ENCODE measurements at places on chromosomes 6 and 20.
A peak's percentile ranks its signal among the peaks of the same experiment; 100 is the strongest.

GRCh38 chr6:123118811-123119210 lies 122.8 kb downstream of the CLVS2 start:
- peak; percentile 79 for DNase-seq

DNA sequence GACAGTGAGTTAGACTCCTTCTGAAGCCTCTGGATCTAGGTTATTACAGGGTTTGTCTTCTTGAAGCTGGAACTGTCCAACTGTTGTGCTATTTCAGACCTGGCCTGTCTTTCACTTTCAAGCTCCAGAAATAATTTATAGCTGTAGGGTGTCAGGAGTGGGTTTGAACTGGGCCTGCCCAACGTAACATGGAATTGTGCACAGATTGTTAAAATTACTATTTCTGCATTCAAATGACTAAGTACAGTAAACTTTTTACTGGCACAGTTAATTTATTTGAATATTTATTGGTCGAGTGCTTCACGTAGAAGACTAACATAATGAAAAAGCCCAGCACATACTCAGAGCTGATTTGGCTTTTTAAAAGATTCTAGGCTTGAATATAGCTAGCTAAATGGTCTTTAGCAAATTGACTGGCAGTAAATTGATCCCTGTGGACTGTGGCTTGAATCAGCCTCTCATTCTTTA lies 74.3 kb downstream of the ARID1B start:
- DNase-seq, result no peak

GRCh38 chr6:151617539-151617938 lies 123.7 kb downstream of the CCDC170 start:
- DNase-seq, result peak; percentile 4

DNA sequence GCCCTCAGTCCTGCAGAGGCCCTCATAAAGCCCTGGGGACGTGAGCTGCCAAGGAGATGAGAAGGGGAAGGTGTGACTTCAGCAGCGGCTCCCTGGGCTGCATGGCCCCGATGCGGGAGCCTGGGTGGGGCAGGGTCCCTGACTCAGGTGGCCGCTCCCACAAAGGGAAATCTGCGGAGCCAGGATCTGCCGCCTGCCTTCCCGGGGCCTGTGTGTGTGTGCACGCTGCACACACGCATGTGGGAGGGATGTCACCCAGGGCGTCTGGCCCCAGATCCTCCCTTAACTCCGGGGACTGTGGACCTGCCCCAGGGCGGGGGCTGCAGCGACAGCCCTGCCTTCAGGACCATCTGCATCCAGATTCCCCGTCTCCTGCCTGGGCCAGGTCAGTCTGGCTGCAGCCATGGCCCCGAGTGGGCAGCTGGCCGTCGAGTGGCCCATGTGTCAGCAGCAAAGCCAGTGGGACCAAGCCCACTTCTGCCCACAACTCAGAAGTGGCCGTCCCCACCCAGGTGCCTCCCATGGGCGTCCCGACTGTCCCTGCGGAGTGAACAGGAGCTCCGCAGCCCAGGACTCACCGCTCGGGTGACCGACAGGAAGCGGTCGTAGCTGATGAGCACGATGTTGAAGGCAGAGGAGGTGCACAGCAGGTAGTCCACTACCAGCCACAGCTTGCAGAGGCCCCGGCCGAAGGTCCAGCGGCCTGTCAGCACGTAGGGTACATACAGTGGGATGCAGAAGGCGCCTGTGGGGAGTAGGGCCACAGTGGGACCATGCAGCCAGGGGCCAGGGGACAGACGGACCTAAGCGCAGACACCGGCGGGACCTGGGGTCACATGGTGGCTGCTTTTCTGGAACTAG lies 1.9 kb downstream of the HRH3 start:
- DNase-seq, result no peak

DNA sequence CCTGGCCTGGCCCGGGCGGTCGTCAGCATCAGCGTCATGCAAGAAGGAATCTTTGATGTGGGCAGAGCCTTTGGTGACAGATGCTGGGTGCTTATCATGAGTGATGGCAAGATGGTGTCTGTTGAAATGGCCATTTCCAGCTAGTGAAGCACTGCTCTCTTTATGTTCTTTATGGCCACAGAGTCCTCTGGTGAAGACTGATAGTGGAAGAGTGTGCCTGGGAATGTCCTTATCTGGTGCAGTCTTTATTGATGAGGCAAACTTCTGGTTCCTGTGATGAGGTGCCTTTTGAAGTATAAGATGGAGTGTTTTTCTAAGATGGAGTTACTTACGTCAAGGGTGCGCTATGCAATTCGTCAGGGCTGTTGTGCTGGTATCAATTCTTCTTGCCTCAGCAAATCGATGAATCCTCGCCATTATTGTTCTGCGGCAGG lies 22.6 kb upstream of the CCR6 start:
- DNase-seq, result no peak

- DNase-seq, result no peak
Measured at GRCh38 chr6:32064706-32065105, 26.5 kb downstream of the CYP21A2 start.

DNA sequence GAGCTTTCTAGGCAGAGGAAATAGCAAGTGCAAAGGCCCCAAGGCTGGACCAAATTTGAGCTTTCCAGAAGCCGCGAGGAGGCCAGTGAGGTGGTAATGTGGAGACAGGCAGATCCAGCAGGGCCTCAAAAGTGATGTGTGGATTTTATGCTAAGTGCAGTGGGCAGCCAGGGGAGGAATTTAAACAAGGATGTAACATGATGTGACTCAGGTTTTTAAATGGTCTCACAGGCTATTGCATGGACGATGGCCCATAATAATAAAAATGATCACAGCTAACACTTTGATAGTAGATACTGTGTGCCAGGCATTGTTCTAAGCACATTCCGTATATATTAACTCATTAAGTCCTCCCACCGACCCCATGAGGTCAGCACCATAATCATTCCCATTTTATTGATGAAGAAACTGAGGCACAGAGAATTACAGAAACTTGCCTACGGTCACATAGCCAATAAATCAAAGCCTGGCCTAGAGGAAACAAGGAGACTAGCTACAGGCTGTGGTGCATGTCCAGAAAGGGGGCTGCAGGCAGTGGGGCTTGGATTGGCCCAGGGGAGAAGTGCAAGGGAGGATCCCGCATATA lies 18.0 kb upstream of the PREX1 start:
- peak; percentile 54 for DNase-seq

DNA sequence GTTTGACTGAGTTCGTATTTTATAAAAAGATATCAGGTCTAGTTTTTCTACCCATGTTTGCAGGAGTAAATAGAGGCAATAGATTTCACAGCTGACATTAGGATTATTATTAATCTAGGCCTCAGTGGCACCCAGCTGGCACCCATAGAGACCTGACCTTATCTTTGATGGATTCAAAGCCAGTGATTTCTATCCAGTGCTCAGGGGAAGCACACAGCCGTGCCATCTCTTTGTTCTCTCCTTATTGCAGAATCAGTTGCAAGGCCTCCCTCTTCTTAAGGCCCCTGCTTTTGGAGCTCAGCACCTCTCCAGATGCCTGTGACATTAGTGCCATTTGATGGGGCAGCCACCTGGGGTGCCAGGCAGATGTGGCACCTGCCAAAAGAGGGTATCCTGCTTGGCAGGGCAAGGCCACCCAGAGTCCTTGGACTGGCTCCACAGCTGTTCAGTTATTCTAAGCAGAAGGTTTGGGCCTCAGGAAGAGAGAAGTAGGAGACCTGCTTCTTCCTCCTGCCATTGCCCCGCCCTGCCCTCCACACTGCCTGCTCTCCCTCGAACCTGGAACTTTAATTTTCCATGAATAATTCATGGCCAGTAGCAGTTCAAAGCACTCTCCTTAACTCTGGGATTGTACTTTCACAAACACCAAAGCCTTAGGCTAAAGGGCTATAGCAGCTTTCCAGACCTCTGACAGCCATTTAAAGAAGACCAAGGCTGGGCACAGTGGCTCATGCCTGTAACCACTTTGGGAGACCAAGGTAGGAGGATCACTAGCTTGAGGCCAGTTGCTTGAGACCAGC lies 206.3 kb downstream of the ZDHHC14 start:
- DNase-seq, result no peak

DNA sequence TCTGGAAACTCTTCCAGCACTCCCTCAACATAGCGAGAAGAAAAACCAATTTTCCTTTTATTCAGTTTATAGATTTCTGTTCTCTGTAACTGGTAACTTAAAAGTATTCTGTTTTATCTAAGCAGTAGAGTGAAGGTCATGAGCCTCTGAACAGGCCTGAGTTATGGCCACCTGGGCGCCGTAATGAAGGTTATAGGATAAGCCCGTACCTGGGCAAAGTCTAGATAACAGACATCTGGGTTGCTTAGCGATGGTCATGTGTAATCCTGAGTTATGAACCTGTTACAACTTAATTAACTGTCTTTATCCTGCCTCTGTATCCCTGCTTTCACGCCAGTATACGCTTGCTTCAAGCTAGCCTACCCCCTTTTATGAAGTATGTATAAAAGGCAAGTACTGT lies 13.0 kb upstream of the FAM217A start:
- DNase-seq, result no peak

GRCh38 chr6:11685481-11686093 lies 93.0 kb downstream of the ADTRP start:
- peak; percentile 95 for DNase-seq

- DNase-seq, result no peak
Measured at GRCh38 chr6:117270055-117270842, 4.9 kb downstream of the VGLL2 start.

DNA sequence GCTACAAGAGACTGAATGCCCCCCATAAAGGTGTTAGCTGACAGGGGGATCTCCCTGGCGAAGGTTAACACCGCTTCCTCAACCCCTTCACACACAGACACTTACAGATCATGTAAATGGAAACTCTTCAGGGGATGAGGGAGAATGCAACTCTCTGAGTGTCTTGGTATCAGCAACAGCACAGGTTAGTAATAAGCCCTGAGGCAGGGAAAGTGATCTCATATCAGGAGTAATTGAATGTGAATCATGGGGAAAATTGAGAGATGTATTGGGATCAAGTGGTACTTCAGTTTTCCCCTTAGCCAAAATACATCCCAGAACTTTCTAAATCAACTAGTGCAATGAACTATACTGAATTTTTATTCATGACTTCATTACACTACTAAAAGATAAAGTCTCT lies 23.8 kb downstream of the OR2J3 start:
- peak; percentile 18 for DNase-seq

- DNase-seq, result peak; percentile 58
Measured at GRCh38 chr6:2264932-2265331, 19.5 kb upstream of the GMDS start.

DNA sequence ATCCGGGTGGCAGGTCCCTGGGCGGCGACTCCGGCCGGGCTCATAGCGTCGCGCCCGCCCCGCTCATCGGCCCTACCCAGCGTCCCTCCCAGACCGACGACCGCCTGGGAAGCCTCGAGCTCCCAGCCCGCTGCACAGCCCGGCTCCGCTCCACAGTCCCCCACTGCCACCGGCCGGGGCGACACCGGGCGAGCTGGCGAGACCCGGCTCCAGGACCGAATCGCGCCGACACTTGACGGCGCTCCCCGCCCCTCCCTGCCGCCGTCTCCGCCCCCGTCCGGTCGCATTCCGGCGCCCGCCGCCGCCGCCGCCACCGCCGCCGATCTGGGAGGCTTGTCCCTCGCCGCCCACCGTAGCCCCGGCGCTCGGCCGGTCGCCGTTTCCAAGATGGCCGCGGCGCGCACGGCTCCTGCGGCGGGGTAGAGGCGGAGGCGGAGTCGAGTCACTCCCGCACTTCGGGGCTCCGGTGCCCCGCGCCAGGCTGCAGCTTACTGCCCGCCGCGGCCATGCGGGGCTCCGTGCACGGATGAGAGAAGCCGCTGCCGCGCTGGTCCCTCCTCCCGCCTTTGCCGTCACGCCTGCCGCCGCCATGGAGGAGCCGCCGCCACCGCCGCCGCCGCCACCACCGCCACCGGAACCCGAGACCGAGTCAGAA lies at the start of gene MAP3K4:
TSS of gene MAP3K4 (plus strand) at position 364 of the 655 bp plus-strand sequence. CDS start at position 527, 163 bp downstream.
- DNase-seq, result peak; percentile 62

GRCh38 chr6:154301839-154302752 lies 54.5 kb downstream of the IPCEF1 start:
- peak; percentile 79 for DNase-seq

GRCh38 chr6:4794140-4794707 lies 18.0 kb downstream of the CDYL start:
- DNase-seq, result no peak

DNA sequence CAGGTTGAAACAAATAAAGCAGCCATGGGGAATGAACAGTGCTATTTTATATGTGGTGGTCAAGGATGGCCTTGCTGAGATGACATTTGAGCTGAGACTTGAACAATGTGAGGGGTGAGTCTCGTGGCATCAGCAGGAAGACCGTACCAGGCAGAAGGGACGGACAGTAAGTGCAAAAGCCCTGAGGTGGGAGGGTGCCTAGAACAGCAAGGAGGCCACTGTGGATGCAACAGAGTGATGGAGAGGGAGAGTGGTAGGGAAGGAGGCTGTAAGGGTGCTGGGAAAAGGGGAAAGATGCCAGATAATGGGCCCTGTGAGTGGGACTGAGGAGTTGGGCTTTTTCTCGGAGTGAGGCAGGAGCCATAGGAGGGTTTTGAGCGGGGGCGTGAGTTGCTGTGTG lies 11.5 kb downstream of the KCNB1 start:
- no peak for DNase-seq

DNA sequence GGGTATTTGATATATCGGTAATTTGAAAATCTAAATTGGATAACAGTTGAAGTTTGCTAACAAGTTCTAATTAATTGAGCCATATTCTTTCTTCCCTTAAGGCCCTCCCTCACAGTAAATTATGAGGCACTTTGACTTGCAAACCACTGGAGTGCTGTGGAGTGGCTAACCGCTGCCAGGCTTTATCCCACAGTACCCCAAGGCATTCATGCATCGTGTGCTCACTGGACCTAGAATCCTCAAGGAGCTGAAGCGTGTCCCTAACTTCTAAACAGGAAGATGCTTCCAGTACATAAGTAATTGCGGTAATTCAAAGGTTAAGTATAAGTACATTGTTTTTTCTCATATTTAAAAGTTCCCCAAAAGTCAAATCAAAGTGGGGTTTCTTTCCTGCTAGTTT lies 499.9 kb downstream of the TFAP2A start:
- no peak for DNase-seq

GRCh38 chr20:38937978-38938473 lies 11.8 kb downstream of the FAM83D start:
- DNase-seq, result no peak

Measured in PC-3 (cell line).